ENCODE measurements at places on chromosomes 3 and 15.

DNA sequence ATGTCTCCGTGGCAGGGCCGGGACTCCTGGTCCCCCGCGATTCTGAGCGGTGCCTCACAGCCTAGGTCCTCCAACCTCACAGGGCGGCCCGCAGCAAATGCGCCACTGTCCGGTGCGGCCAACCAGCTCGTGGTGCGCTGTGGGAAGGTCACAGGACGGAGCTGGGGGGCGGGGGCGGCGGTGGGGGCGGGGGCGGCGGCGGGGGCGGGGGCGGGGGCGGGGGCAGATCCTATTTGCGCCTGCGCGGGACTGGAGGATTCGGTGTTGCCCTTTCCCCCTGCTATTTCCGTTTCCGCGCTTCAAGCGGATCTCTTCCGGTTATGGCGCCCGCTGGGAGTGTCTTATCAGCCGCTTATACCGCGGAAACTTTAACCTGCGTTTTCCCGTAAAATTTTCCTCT is 106.7 kb upstream of the SNRPN start:
- DNase-seq: no peak

GRCh38 chr3:80663426-80663825 is 895.6 kb upstream of the ROBO1 start:
- no peak for DNase-seq

- DNase-seq: no peak
Observed at GRCh38 chr3:16460886-16461285, 52.6 kb downstream of the RFTN1 start.

GRCh38 chr3:125213946-125214542 is 1.5 kb upstream of the SLC12A8 start:
- no peak for DNase-seq

- no peak for DNase-seq
Observed at GRCh38 chr3:136620436-136620835, 131.7 kb downstream of the STAG1 start.

GRCh38 chr15:93372865-93373223 is 283.8 kb upstream of the RGMA start:
- DNase-seq: no peak

DNA sequence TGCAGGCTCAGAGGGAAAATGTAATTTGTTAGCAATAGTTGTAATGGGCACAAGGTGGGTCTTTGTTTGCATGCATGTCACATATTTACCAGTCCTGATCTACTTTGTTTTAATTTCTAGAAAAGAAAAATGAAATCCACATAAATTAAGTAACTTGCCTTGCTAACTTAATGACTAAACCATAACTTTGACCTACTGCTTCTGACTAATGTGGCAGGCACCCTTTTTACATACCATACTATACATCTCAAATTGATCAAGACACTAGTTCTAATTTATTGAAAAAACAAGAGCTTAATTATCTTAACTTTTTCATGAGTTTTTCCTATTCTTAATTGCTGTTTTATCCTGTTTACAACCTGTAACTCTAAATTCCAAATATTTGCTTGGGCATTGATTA is 93.2 kb downstream of the ATP11B start:
- DNase-seq: no peak

DNA sequence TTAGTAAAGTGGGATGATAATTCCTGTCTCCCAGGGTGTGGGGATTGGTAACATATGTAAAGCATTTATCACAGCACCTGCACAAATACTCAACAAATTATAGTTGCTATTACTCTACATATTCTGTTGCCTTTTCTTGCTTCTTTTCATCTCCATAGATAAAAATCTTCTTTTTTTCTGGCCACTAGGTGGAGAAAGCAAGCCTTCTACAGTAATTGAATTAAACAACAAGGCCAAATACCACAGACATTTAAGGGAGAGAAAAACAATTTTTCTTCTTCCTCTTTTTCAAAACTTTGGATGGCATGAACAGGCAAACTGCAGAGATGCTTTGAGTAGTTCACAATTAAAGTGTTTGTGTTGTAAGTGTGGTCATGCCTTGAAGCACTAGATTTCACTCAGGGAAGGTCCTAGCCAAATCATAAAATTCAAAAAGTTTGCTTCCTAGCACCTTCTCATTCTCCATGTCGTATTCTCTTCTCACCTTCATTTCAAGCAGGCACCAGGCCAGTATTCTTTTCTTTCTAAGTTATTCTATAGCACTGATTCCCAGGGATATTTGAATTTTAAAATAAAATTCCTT is 493.4 kb upstream of the TGFBR2 start:
- no peak for DNase-seq

DNA sequence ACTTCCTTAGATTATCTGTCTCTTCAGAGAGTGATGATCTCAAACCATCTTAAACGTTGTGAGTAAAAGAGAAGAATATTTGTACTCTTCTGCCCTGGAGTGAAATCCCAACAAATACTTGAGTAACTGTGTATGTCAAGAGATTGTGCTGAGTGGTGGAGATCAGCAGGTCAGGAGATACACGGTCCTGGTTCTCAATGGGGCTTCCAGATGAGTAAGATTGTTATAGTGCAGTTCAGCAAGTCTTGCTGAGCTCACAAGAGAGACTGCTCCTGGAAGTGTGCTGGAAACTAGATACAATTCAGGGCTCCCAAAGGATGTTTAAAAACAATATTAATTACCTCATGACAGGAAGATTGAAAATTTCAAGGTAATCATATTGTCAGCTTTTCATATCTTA is 184.3 kb downstream of the AKAP13 start:
- no peak for DNase-seq

- DNase-seq: peak; percentile 58
Observed at GRCh38 chr15:85274315-85275050, 105.9 kb upstream of the AKAP13 start.

DNA sequence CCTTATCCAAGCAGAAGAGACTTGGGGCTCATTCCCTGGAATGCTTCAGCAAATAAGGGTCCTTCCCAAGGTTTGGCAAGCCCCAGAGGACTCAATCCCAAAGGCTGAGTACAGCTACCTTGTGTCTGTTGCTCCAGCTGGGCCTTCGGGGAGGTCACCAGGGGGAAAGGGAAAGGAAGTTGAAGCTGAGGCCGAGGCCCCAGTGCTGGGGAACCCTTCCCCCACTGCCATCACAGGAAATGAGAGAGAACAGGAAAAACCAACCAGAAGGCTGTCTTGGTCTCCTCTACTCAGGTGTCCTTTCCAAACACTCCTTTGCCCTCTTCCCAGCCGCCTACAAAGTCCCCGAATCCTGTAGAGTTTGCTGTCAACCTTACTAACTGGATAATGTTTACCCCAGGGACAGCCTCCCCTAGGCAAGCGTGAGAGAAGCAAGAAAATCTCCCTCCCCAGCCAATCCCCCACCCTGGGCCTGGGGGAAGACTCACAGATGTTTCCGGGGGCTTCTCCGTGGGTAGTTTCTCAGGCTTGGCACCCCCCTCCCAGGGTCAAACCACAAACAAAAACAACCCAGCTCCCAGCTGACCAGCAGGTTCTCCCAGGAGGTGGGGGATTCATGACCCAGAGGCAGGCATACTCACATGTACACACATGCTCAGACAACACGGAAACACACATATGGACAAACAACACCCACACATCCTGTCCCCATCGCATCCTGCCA is 5.5 kb downstream of the CSRNP1 start:
- DNase-seq: peak; percentile 75

DNA sequence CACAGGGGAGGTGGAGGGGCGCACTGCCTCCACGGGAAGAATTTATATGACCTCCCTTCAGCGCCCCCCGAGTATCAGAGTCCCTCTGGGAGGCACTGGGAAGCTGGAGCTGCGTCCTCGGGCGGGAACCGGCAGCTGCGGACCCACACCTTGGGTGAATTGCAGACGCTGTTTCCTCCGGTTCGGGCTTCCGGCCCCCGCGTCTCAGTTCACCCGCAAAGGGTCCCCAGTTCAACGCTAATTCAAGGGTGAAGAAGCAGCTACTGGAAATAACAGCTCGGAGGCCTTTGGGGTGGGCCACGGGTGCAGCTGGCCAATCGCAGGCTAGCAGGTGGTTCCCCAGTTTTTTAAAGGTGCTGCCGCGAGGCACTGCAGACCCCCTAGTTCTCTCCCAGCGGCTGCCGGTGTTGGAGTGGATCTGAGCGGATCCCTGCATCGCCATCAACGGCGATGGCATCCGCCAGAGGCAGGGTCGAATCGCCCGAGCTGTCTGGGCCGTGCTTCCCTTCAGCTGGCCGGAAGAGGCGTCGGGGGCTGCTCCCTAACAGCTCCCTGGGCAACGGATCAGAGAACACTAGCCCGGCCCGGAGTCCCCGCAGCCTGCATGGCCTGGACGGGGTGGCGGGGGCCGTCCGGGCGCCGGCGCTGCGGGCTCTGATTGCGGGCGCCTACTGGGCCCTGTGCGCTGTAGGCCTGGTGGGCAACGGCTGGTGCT is 19.4 kb upstream of the ADAMTS7 start:
- DNase-seq: no peak

DNA sequence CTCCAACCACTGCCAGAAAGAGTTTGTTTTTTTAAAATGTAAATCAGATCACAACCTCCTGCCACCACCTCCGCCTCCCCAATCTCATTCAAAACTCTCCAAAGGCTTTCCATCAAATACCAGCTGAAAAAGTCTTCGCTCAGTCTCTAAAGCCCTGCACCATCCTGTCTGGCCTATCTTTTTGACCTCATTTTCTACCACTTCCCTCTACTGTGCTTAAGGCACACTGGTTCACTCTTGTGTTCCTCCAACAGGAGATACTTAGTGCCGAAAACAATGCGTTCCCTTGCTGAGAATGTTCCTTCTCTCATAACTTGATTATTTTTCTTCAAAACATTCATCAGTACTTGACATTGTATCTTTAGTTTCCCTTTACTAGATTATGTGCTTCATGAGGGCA is 3.5 kb downstream of the BTBD1 start:
- no peak for DNase-seq

- no peak for DNase-seq
Observed at GRCh38 chr3:150803440-150803985, 40.5 kb upstream of the SIAH2 start.
